Forelimb muscle (tissue), 1 donor: ENCODE measurements at places on chromosomes 16 and 17.

DNA sequence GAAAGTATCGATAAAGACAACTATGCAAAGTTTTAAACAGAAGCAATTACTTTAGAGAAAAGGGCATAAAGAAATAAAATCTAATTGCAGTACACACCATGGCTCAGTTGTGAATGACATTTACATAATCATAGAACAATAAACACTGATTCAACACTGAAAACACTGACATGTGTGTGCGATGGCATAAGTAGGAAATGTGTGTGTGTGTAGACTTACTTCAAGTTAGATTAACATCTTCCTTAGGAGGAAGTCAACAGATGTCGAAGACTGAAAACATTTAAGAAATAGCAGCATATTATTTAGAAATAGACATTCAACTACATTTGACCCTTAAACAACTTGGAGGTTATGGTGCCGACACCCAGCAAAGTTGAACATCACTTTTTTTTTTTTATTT is 172.4 kb downstream of the STX8 start:
- no peak for DNase-seq

DNA sequence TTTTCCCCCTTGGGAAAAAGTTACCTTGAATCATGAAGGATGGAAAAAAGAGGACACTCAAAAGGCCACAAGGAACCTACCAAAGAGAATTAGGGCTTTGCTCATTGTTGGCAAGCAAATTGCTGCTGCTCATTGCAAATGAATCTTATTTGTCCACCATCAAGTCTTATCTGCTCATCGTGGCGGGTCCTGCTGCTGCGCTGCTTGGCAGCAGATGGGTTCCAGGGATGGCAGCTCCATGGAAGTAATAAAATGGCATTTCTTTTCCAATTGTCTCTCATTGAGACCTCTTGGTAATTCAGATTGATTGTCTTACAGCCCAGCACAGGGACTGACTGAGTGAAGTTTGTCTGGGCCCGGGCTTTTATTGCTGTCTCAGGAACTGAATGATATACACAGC is 118.7 kb downstream of the MRM1 start:
- DNase-seq, result no peak

- DNase-seq, result no peak
Observed at GRCh38 chr17:49688848-49689247, 11.0 kb upstream of the SPOP start.

GRCh38 chr17:82384730-82385481 is 13.3 kb downstream of the UTS2R start:
- no peak for DNase-seq

DNA sequence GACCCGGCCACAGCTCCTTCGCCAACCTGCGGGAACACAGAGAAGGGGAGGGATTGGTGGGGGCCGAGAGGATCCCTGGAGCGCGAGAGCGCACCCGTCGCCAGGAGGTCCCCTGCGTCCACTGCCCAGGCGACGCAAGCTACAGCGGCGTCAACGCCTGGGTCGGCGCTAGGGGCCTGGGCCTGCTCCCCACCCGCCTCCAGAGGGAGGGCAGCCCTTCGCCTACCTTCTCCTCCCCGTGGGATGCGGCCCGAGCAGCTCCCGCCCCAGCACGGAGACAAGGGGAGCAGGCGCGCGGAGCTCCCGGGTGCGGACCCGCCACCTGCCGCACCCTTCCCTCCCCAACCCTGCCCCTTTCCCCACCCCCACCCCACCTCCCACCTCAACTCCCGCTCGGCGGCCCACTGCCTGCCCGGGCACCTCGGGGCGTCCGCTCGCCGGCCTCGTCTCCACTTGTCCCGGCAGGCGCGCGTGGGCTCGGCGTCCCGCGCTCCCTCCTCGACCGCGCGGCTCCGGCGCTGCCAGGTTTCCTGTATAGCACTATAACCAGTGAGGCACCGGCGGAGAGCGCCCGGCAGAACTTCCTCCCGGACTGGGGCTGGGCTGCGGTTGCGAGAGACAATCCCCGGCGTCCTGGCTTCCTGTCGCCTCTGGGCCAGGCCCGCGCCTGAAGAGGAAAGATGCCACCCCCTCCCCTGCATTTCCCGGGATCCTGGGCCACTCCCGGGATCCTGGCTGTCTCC is 119.1 kb upstream of the SMURF2 start:
- DNase-seq, result no peak

- no peak for DNase-seq
Observed at GRCh38 chr17:65079489-65079900, 23.0 kb upstream of the GNA13 start.

GRCh38 chr16:87704754-87705353 is 60.9 kb downstream of the KLHDC4 start:
- DNase-seq, result no peak

DNA sequence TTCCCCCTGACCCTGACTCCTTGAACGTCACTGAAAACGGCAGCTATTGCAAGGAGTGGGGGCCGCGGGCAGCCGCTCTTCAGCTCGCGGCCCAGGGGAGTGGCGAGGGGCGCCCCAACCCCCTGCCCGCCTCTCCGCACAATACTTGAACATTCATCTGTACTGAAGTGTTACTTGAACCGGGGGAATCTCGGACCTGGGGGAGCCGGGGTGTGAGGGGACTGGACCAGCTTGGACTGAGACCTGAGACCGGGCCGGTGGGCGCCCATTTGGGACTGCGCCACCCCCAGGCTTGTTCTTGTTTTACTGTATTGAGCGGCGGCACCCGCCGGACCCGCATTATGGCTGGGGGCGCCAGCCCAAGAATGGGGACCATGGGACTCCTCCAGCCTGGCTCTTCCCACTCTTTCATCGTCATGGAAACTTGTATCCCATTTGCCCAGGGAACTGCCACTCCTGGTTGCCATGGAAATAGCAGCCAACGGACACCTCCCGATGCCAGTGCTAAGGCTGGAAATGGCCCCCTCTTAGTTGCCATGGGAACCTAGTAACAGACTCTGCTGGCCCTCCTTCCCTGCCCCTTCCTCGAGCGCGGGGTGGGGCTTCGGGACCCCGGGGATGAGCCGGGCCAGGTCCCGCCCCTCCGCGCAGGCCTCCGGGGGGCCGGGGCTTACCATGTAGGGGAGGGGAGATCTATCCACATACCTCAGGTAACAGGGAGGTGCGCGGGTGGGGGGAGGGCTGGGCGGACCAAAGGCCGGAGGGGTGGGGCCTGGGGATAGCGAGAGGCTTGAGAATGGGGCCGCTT is 805 bp upstream of the ORAI3 start:
- peak; percentile 91 for DNase-seq

DNA sequence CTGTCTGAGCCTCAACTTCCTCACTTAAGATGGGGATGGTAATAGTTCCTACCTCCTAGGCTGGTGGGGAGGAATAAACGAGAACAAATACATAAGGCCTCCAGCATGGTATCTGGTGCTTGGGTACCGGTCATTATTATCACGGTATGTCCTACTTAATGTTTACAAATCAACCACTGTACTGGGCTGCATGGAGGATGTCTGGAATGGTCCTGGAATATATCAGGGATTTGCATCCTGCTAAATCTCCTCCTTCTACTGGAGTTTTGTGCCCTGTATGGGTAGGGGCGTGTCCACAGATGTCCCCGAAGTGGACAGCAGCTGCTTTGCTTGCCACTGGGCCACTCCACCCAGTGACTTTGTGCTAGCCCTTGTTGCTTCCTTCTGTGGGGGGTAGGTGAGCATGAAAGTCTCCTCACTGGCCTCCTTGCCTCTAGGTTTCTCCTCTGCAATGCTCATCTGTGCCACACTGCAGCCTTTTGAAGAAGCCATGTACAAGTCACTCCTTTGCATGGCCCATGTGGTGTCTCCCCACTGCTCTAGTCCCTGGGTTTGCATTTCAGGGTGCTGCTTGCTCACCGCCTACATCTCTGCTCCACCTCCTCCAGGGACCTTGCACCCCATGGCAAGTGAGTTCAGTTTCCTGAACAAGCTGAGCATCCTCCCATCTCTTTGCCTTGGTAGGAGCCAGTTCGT is 2.2 kb upstream of the CMIP start:
- DNase-seq, result no peak

GRCh38 chr17:76398523-76399174 is 14.2 kb downstream of the SPHK1 start:
- no peak for DNase-seq

DNA sequence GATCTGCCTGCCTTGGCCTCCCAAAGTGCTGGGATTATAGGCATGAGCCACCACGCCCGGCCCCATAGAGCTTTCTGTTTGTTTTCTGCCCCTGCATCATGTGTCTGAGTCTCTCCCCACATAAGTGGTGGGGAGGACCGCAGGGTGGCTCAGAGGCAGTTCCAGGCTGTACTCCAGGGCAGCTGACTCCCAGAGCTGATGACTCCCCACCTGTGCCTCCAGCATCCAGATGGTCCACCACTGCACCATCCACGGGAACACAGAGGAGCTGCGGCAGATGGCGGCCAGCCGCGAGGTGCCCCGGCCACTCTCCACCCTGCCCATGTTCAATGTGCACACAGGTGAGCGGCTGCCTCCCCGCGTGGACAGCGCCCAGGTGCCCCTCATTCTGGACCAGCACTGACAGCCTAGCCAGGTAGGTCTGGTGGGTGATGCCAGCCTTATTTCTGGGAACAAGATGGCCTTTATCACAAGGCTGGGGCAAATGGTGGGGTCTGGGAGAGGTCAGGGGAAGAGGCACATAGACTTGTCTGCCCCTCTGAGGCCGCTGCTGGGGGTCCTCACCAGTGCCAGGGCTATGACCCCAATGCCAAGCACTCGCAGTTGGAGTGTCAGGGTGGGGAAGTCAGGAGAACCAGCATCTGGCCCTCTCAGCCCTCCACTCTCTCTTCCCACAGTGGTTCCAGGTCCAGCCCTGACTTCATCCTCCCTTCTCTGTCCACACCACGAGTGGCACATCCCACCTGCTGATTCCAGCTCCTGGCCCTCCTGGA is 9.4 kb downstream of the SGCA start:
- DNase-seq, result no peak

- no peak for DNase-seq
Observed at GRCh38 chr17:45267436-45268055, 5.7 kb upstream of the SPATA32 start.

GRCh38 chr16:89140401-89140800 is 31.1 kb upstream of the CDH15 start:
- no peak for DNase-seq
